ENCODE measurements at places on chromosomes 3 and 15. TPM values are rescaled to one million over a fixed set of nuclear protein-coding genes. Genes with fewer than 3 reads are reported as not detected.

DNA sequence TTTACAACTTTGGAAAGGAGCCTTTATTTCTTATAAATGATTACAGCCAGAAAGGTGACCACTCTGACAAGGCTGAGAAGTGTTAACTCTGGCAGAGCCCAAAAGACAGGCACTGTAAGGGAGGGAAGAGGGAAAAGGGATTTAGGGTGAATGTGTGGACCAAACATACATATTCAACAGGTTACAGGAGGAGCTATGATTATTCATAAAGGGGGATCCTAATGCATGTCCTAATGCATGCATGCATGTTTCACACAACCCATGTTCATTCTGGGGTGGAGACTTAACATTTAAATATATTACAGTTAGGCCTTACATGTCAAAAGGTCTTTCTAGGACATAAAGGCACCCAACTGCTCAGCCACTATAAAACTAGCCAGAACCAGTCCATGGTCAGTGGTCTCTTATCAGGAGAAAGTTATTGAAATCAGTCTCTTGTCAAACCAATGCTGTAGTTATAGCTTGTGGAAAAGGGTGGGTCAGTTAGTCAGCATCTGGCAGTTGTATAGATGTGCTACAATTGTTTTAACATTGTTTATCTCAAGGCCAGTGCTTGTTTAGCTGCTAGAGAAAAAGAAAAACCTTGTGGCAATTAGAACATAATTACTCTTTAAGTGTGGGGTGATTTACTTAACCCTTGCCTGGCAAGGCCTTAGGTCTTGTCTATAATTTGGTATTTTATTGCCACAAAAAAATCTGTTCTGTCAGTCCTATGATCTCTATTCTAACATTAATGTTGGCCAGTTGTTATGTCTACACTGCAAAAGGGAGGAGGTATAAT, 77.5 kb downstream of the RAD18 start:
- H3K27ac ChIP-seq = no peak overlapping the region
- no peaks in the 10 kb centered on the region for H3K27me3 ChIP-seq
- H3K4me1 ChIP-seq = peaks cover 25% of the 10 kb centered on the region
- H3K36me3 ChIP-seq = no peaks in the 10 kb centered on the region

DNA sequence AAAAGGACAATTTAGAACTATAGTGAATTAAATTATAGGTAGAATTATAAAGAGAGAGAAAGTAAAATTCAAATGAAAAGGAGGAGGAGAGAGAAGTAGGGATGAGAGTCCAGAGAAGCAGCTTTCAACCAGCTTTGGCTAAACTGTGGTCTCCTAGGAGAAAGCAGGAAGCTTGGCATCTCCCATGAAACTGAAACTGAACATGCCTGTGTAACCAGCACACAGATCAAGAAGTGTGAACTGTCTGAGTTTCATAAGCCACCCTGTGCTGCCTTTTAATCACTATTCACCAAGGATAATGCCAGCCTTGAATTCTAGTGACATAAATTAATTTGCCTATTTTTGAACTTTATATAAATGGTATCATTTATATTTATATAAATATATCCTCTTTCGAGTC, 128.5 kb downstream of the MYRIP start:
- no peaks in the 10 kb centered on the region for H3K36me3 ChIP-seq
- H3K4me3 ChIP-seq = no peak overlapping the region
- H3K27me3 ChIP-seq = no peaks in the 10 kb centered on the region

The ARRDC4 gene
- 31.0 TPM for total RNA-seq

The GRAMD1C gene
- 1.5 TPM for total RNA-seq

- no peak for DNase-seq
- H3K4me1 ChIP-seq = peaks cover 5% of the 10 kb centered on the region
- no peak overlapping the region for H3K27ac ChIP-seq
- no peaks in the 10 kb centered on the region for H3K27me3 ChIP-seq
- no peak overlapping the region for H3K4me3 ChIP-seq
- no peaks in the 10 kb centered on the region for H3K36me3 ChIP-seq
Measured at GRCh38 chr3:27193056-27193455, 176.1 kb downstream of the NEK10 start.

DNA sequence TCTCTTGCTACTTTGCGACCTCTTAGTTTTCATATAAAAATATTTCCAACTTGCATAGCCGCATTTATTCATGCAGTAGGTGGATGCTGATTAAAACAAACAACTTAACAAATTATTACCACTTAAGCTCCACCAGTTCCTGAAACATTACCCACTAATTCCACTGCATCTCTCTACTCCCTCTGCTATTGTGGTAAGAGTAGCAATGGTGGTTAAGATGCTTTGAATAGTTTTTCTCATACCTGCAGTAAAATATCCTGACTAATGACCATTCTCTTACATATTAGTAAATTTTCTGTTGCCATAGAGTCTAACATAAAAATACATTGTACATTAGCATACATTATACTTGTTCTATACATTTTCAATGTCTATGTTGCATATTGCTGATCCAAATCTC, 397.6 kb upstream of the PLSCR5 start:
- no peak overlapping the region for H3K4me3 ChIP-seq
- no peaks in the 10 kb centered on the region for H3K4me1 ChIP-seq
- no peak for DNase-seq
- no peaks in the 10 kb centered on the region for H3K36me3 ChIP-seq
- H3K27ac ChIP-seq = no peak overlapping the region

DNA sequence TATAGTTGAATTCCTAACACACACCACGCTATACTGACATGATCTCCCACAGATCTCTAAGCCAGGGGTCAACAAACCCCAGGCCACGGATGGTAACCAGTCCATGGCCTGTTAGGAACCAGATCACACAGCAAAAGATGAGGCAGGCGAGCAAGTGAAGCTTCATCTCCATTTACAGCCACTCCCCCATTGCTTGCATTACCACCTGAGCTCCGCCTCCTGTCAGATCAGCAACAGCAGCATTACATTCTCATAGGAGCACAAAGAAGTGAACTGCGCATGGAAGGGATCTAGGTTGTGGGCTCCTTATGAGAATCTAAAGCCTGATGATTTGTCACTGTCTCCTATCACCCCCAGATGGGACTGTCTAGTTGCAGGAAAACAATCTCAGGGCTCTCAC, 2.7 kb downstream of the PDCD7 start:
- no peak overlapping the region for H3K27ac ChIP-seq
- peaks cover 34% of the 10 kb centered on the region for H3K36me3 ChIP-seq
- peaks cover 13% of the 10 kb centered on the region for H3K4me1 ChIP-seq
- no peak overlapping the region for H3K4me3 ChIP-seq

GRCh38 chr3:106140431-106140830, 271.6 kb upstream of the CBLB start:
- H3K4me3 ChIP-seq = no peak overlapping the region
- no peak overlapping the region for H3K27ac ChIP-seq
- no peaks in the 10 kb centered on the region for H3K36me3 ChIP-seq
- no peaks in the 10 kb centered on the region for H3K27me3 ChIP-seq

The UROC1 gene
- not detected for total RNA-seq

- H3K27ac ChIP-seq = no peak overlapping the region
- no peaks in the 10 kb centered on the region for H3K36me3 ChIP-seq
- DNase-seq = no peak
- no peaks in the 10 kb centered on the region for H3K27me3 ChIP-seq
Measured at GRCh38 chr3:151431940-151432339, 28.9 kb downstream of the IGSF10 start.

The CAMP gene
- not detected for total RNA-seq

The SPTSSB gene
- total RNA-seq = not detected

GRCh38 chr3:26560081-26560480, 62.5 kb upstream of the LRRC3B start:
- H3K4me1 ChIP-seq = no peaks in the 10 kb centered on the region
- no peak overlapping the region for H3K4me3 ChIP-seq
- no peaks in the 10 kb centered on the region for H3K36me3 ChIP-seq
- DNase-seq = no peak
- no peaks in the 10 kb centered on the region for H3K27me3 ChIP-seq

GRCh38 chr3:33238923-33239322, 20.3 kb upstream of the SUSD5 start:
- H3K4me1 ChIP-seq = no peaks in the 10 kb centered on the region
- DNase-seq = no peak
- no peaks in the 10 kb centered on the region for H3K27me3 ChIP-seq
- H3K4me3 ChIP-seq = no peak overlapping the region
- no peaks in the 10 kb centered on the region for H3K36me3 ChIP-seq

DNA sequence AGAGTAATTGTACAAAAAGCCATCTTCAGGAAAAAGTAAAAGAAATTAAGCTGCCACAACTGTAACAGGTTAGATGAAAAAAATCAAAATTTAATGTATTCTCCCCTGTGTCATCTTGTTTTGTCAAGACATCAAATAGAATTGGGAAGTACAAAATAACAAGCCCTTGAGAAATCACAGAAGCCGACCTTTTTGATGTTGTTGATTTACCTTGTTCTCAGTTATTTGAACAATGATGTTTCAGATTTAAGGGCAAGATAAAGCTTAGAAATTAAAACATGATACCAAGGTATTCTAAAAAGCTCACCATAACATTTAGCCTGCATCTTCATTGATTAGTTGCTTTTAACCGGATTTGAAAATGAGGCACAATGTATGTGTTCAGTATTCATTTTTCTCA, 523.0 kb downstream of the FOXP1 start:
- H3K4me3 ChIP-seq = peak overlapping the region; percentile 74
- H3K4me1 ChIP-seq = peaks cover 60% of the 10 kb centered on the region
- H3K27ac ChIP-seq = peak overlapping the region; percentile 91

DNA sequence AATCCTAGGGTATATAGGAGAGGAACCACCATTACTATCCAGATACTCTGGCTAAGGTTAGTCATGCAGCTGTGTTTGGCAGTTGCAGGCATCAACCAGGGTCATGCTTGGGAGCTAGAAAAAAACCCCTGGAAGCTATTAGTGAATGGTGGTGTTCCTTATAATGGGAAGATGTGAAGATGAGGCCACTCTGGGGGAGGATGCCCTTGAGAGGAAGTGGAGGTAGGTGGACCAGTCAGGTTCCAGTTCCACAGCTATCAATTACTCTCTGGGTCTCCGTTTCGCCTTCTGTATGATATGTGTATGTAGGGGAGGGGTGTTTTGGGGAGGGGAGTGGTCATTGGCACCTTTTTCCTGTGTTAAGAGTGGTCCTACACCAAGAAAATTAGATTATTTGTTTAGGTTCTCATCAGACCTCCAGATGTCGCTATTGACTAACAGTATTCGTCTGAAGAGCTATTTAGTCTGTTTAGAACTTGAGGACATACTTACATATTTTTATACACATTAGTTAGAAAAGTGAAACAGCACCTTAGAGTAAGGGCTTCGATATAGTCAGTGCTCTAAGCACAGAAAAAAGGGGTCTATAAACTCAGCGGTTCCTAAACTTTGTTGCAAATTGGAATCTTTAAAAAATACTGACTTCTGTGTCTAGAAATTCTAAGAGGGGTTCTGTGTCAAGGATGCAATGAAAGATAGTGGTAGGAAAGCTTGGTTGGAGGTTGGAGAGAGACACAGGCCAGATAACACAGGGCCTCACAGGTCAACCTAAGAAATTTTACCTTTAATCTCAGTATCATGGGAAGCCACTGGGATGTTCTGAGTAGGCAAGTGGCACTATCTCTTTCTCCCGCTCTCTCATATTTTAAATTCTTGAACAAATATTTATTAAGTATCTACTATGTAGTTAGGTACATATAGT, 9.1 kb upstream of the HPS3 start:
- no peak overlapping the region for H3K4me3 ChIP-seq
- H3K4me1 ChIP-seq = peaks cover 6% of the 10 kb centered on the region
- no peaks in the 10 kb centered on the region for H3K36me3 ChIP-seq
- no peak for DNase-seq
- H3K27ac ChIP-seq = peak overlapping the region; percentile 36

DNA sequence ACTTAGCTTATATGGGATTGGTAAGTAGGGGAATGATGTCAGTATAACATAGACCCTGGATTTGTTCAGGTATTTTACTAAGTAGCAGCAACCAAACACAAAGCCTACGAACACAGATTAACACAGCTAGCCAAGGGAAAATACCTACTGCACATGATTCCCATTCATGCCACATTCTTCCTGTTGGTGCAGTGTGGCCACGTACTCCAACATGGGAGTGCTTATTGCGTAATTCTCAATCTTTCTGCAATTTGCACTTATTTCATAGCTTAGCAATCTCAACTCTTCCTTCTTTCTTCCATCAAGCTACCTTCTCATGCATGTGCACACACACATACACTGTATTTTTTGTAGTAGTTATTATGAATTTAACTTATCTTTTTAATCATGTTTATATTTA, 186.8 kb downstream of the IL5RA start:
- no peak overlapping the region for H3K27ac ChIP-seq
- H3K36me3 ChIP-seq = no peaks in the 10 kb centered on the region
- no peaks in the 10 kb centered on the region for H3K4me1 ChIP-seq
- H3K27me3 ChIP-seq = no peaks in the 10 kb centered on the region
- DNase-seq = no peak

DNA sequence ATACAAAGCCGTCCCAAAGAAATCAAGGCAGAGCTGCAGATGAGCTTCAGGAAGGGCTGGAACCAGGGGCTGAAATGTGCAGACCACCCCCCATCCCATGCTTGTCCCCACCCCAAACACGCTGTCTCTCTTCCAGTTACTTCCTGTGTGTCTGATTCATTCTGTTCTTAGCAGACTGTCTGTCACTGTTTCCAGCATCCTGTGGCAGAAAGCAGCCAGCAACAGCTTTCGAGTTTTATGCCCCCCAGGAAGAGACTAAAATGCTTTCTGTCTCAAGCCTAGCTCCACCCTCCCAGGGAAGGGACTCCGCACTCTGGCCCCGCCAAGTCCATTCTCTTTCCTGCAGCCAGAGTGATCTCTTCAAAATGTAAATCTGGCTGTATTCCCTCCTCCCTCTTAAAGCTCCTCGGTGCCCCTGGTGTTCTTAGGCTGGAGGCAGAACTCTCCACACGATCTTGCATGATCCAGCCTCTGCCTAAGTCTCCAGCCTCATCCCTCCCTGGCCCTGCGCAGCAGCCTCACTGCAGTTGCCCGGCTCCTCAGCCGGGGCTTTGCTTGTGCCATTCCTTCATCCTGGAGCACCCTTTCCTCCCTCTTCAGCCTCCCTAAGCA, 41.5 kb downstream of the HRH1 start:
- no peaks in the 10 kb centered on the region for H3K36me3 ChIP-seq
- peak overlapping the region; percentile 78 for H3K27ac ChIP-seq
- H3K4me1 ChIP-seq = peaks cover 17% of the 10 kb centered on the region
- DNase-seq = no peak
- no peaks in the 10 kb centered on the region for H3K27me3 ChIP-seq

- no peak overlapping the region for H3K4me3 ChIP-seq
- H3K27me3 ChIP-seq = no peaks in the 10 kb centered on the region
Measured at GRCh38 chr3:69535613-69536012, 149.7 kb upstream of the FRMD4B start.

The CLRN1 gene
- total RNA-seq = not detected

GRCh38 chr3:10964537-10965167, 27.9 kb upstream of the SLC6A1 start:
- no peaks in the 10 kb centered on the region for H3K36me3 ChIP-seq
- no peak for DNase-seq
- H3K27me3 ChIP-seq = no peaks in the 10 kb centered on the region
- no peak overlapping the region for H3K27ac ChIP-seq

- no peak overlapping the region for H3K27ac ChIP-seq
- H3K27me3 ChIP-seq = no peaks in the 10 kb centered on the region
- no peak for DNase-seq
- no peaks in the 10 kb centered on the region for H3K36me3 ChIP-seq
- peaks cover 6% of the 10 kb centered on the region for H3K4me1 ChIP-seq
- no peak overlapping the region for H3K4me3 ChIP-seq
Measured at GRCh38 chr3:150091626-150092025, 120.9 kb upstream of the PFN2 start.
